H9 (cell line): ENCODE measurements at places on chromosomes 2 and 18. TPM values are rescaled to one million over a fixed set of nuclear protein-coding genes. Genes with fewer than 3 reads are reported as not detected.

- no peak for DNase-seq
These were observed 267.2 kb downstream of the CDH20 start for GRCh38 chr18:61600422-61600821.

OBSL1 gene
- 139 and 140 TPM in 2 replicates for total RNA-seq

ARHGAP28 gene
- 7.9 and 9.2 TPM in 2 replicates for total RNA-seq

GRCh38 chr2:9107168-9108025, 99.2 kb upstream of the ASAP2 start:
- DNase-seq: no peak

ACVR1C gene
- total RNA-seq: 0.81 and 1.0 TPM in 2 replicates

GPR45 gene
- total RNA-seq: not detected in 2 replicates

- DNase-seq: no peak
These were observed 201.4 kb downstream of the RBM43 start for GRCh38 chr2:151060287-151060686.

SPP2 gene
- not detected in 2 replicates for total RNA-seq

GRCh38 chr2:98037666-98038336, 42.1 kb upstream of the TMEM131 start:
- no peak for DNase-seq

DNA sequence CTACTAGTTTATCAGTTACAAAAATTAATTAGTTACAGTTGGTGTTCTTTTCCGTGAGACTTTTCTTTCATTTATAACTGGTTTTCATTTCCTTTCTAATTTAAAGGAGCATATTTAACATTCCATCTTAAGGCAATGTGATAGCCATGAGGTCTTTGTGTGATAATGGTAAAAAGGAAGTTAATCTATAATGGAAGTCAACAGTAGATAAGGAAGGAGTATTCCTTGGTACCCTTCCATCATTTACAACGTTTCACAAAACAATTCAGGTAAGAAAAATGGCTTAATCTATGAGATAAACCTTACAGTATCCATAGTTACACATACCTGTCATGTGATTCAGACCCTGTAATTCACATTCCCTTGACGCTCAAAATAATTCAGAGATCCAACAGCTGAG, 525.4 kb upstream of the VWC2L start:
- no peak for DNase-seq

STAMBP gene
- total RNA-seq: 45.2 and 45.5 TPM in 2 replicates

TUBA4B gene
- total RNA-seq: not detected in 2 replicates

GRCh38 chr2:64838817-64839216, 150.4 kb upstream of the SLC1A4 start:
- no peak for DNase-seq

IGFBP5 gene
- 0.61 and 0.90 TPM in 2 replicates for total RNA-seq

CNGA3 gene
- not detected in 2 replicates for total RNA-seq

ITPRIPL1 gene
- 16.1 and 16.3 TPM in 2 replicates for total RNA-seq

- DNase-seq: no peak
These were observed 64.1 kb downstream of the AGAP1 start for GRCh38 chr2:235557903-235558302.

DNA sequence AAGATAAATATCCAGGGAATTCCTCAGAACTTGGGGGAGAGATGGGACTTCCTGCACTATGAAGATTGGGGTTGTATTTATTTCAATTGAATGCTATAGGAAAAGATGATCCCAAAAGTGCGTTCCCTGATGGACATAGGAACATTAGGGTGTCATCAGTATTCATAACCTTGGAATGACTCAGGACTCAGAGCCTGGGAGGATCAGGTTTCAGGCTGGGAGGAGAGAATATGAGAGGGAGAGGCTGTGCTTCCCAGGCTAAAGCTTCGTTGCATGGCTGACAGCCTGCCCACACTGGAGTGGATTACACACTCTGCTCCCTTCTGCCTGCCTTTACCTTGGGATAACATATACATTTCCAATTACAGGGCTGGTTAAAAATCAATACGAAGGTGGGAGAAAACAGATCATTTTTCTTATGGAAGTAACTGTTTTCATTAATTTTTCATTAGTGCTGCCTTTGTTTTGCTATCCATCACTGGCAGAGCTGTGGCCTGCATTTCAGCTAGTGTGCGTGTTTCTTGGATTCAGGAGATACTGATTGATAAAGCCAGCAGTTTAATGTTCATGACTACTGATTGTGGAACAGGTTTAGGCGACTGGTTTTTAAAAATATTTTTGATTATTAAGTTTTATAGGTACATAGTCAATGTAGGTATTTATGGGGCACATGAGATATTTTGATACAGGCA, 118.7 kb downstream of the KCTD1 start:
- no peak for DNase-seq

- no peak for DNase-seq
These were observed 37.5 kb upstream of the SOS1 start for GRCh38 chr2:39158351-39158750.

GRCh38 chr2:220272656-220273055, 645.2 kb downstream of the SLC4A3 start:
- no peak for DNase-seq

- DNase-seq: no peak
These were observed 149.8 kb downstream of the TWIST2 start for GRCh38 chr2:238997684-238998083.

TEKT4 gene
- total RNA-seq: not detected in 2 replicates

CSRNP3 gene
- 2.3 and 3.6 TPM in 2 replicates for total RNA-seq

POTEC gene
- total RNA-seq: not detected in 2 replicates

DNA sequence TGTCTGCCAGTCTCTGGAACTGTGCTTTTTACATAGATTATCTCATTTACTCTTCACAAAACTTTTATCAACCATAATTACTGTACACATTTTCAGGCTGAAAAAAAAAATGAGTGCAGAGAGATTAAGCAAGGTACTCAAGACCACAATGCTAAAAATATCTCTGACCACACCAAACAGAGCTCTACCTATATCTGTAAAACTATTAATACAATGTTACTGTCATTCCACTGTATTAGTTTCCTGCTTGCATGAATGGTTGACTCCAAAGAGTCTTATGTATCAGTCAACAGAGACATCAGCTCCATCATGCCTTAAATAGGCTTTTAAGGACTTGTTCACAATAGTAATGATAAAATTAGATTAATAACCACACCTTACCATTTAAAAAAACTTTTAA, 134.7 kb upstream of the CCDC150 start:
- DNase-seq: no peak

TAF4B gene
- total RNA-seq: 19.8 and 20.4 TPM in 2 replicates

DNA sequence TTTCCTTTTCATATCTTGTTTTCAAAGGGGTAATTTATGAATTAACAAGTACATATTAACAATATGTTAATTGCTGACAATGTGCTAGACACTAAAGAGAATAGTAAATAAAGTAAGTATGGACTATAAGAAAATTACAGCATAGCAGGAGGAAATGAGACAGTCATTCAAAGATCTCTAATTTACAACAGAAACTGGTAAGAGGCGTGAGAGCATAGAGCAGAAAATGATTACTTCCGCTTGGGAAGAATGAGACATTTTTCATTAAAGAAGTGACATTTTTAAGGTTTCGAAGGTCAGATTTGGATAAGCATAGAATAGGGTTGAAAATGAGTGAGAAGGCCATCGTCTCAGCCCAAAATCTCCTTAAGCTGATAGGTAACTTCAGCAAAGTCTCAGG, 184.4 kb upstream of the SESTD1 start:
- no peak for DNase-seq

DNER gene
- 1.0 and 1.1 TPM in 2 replicates for total RNA-seq

- DNase-seq: no peak
These were observed 500.2 kb upstream of the HS6ST1 start for GRCh38 chr2:128818704-128819491.
